Effector memory CD8-positive, alpha-beta T cell (primary cell): ENCODE measurements at places on chromosomes 1 and 21.

GRCh38 chr1:172241540-172241939 lies 178.9 kb upstream of the C1orf105 start:
- DNase-seq = no peak

DNA sequence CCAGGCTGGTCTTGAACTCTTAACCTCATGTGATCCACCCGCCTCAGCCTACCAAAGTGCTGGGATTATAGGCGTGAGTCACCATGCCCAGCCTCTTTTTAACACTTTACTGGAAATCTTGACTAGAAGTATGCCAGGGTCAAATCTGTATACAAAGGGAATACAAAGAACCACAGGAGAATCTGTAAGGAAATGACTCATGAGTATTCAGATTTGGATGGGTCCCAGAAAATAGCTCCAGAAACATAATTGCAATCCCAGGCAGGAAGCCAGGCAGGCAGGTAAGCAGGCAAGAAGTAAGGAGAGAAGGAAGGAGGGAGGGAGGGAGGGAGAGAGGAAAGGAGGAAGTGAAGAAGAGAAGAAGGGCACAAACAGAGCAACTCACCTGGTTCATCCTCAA lies 22.8 kb upstream of the TIAM1 start:
- DNase-seq = no peak

GRCh38 chr1:181646710-181647109 lies 163.4 kb downstream of the CACNA1E start:
- no peak for DNase-seq

- DNase-seq = peak; percentile 37
Observed at GRCh38 chr1:91712981-91713841, 172.7 kb downstream of the TGFBR3 start.

DNA sequence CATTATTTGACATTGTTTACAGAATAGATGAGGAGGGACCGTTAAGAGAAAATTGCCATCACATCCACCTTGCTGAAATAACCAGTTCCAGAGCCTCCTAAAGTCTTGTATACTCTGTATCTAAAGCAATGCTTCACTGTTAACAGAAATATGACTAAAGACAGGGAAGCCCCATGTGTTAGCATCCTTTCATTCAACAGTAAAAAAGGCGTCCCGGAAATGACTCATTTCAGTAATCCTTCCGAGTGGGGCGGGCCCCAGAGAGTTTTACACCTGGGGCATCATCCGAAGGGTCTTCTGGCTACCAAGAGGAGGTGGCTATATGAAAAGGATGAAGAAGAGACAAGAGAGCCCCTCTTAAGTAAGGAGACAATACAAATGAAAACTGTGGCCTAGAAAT lies 227.2 kb downstream of the SLC45A1 start:
- DNase-seq = no peak

DNA sequence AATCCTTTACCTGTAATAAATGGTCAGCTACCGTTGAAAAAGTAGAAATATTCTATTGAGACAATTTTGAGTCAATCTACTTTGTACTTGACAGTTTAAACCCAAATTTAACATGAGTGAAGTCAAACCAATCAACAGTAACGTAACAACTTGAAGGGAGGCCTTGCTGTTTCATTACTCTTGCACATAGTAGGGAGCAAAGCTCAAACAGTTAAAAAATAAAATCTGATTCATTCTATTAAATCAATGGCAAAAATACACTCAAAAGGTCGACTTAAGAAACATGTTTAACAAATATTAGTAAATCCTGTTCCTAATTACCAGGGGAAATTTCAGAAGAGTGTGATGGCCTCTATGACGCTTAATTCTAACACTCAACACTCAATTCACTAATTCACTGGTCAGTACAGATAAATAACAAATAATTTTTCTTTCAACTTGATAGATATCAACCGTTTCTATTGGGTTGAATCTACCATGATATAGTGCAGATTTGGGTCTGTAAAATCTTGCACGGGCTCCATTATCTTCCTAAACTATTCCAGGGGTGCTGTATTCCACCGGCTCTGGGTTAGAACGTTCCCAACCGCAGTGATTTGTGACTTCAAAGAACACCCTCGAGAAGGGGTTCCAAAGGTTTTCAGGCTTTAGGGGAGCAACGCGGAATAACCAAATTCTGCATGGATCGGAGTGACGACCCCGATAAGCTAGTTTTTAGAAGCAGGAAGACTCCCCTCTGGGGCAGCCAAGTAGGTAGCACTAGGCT lies 1.4 kb downstream of the TARBP1 start:
- no peak for DNase-seq

DNA sequence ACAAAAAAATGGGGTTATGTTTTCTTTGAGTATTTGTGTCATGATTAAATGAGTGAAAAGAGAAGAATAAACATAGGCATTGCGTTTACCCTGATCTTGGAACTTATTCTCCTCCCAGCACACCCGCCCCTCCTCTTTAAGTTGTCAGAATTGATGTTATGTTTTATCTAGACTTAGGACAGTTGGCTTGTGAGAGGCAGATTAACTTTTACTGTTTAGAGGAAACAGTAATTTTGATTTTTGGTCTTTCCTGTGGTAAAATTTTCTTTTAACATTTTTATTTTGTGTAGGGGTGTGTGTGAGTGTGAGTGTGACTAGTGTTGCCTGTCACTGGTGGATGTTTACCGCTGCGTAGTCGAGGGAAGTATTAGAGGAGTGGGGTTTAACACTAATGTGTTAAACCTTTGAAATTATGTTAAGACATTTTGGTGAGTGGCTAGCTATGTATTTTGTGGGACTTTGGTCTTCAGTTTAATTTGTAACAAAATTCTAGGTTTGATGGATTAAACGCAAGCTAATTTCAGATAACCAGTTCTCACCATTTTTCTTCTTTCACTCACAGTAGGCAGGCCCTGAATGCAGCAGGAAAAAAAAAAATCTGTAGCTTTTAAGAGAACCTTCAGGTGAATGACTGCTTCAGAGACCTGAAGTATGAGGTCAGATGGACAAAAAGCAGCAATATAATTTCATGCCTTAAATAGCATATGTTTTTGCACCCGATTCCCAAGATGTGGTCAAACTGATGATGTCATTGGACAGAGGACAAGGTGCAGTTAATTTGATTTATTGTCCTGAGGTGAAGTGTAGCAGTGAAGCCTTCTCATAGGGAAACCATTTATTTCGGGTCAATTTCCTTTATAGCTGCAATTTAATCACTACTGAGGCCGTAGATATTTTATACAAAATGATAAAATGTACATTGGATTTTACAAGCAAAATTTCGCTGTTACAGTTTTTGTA lies 2.7 kb downstream of the POU2F1 start:
- no peak for DNase-seq

DNA sequence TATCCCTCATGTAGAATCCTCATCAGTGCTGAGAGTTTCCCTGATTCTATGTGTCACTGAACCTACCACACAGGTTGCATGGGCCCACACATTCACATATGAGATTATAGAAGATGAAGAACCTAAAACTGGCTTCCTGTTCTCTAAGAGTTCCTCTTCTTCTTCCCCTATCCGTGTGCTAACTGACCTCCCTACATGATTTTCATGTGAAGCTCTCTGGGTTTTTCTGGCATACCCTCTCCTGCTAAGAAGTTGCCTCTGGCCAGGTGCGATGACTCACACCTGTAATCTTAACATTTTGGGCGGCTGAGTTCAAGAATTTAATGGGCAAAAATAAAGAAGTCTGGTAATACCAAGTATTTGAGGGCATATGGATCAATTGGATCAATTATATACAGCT lies 5.5 kb upstream of the CD244 start:
- DNase-seq = no peak

- no peak for DNase-seq
Observed at GRCh38 chr1:42952303-42953001, 6.2 kb downstream of the SLC2A1 start.
